ENCODE measurements at places on chromosomes 5 and 9.

- no peak for DNase-seq
Observed at GRCh38 chr5:81408496-81408895, 14.6 kb upstream of the ACOT12 start.

- peak; percentile 66 for DNase-seq
Observed at GRCh38 chr5:1793301-1793740, 6.3 kb downstream of the MRPL36 start.

GRCh38 chr9:6896562-6896961 lies 138.8 kb downstream of the KDM4C start:
- DNase-seq, result peak; percentile 20

DNA sequence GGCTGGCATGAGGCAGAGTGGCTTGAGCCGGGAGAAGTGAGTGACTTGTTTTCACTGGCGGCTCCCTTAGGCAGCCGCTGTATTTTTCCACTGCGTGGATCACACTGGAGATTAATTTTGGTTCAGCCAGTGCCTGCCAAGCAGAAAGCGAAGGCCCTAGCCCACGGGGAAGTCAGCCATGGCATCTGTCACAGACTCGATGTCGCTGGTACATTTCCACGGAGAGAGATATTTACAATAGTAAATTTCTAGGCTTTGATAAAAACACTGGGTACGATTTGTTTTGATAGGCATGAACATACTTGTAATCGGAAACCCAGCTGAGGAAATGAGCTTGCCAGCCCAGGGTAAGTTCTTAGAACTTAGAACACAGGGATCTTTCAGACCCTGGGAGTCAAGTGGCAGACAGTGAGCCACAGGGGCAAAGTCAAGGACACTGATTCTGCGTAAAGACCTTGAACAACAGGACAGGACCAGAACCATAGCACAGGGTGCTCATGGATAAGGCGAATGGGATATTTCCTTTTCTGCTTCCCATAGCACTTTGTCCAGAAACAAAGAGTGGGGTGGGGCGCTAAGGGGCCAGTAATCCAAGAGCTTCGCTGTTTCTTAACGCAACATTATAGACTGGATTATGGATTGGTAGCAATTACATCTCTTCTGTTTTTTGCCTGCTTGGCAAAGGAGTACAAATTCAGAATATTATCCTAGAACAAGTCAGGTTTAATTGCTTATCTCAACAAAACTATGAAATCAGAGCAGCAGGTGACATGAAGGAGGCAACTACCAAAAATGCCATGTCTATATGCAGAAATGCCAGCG lies 4.5 kb downstream of the DUSP1 start:
- peak; percentile 91 for DNase-seq

GRCh38 chr5:95803271-95804148 lies 19.0 kb downstream of the GLRX start:
- no peak for DNase-seq

DNA sequence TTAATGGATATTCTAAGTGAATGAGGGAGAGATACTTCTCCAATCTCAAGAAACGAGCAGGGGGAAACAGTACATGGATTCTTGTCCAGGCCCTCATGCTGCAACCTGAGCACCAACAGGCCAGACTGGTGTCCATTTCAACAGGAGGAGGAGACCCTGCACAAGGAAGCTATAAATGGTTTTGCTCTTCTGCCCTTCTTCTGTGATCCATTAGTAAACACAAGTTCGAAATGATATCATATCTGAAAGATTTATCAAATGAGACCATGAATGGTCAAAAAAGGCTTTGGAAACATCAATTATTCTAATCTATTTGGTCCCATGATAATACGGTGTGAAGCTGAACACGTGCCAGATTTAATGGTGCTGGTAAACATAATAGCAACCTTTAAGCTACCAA lies 109.8 kb downstream of the NR6A1 start:
- DNase-seq, result no peak

DNA sequence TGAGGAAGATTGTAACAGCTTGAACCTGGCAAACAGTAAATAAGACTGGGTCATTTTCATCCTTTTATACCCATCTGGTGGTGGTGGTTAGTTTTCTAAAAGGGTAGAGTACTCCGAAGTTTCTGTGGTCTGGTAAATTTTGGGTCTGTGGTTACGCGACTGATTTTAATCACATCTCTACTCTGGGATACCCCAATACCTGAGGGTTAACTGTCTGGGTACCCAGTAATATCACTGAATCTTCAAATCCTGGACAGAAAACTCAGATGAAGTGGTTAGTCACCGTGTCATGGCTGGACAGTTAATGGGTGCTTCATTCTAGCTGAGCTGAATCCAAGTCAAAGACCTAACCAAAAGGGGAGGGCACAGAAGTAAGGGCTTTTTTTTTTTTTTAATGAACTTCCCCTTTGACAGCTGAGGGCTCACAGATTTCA lies 474.2 kb downstream of the GADD45G start:
- no peak for DNase-seq

All from dermis blood vessel endothelial cell (primary cell).